ENCODE measurements at places on chromosomes 1 and 21.

DNA sequence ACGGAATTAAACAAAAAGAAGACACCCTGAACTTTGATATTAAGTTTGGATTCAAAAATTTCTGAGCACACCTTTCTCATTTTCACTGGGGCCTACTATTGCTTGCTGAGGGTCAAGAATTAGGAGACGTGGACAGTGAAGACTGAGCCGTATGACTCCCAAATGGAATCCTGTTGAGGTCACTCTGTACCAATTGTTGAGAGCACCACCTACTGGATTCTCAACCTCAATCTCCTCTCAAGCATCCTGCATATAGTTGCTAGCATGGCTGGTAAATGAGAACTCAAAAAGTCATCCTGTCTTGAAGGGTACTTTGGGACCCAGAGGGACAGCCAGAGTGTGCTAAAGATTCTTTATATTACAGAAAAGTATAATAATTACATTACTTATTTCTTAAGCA is 20.2 kb upstream of the MTR start:
- no peak for DNase-seq

GRCh38 chr1:206776229-206776628 is 3.9 kb upstream of the IL10 start:
- no peak for DNase-seq

- DNase-seq = no peak
These were observed 5.4 kb downstream of the NUAK2 start for GRCh38 chr1:205316161-205316566.

- DNase-seq = no peak
These were observed 12.4 kb downstream of the FYB2 start for GRCh38 chr1:56806804-56807203.

GRCh38 chr1:231315887-231316286 is 21.8 kb downstream of the EXOC8 start:
- no peak for DNase-seq

DNA sequence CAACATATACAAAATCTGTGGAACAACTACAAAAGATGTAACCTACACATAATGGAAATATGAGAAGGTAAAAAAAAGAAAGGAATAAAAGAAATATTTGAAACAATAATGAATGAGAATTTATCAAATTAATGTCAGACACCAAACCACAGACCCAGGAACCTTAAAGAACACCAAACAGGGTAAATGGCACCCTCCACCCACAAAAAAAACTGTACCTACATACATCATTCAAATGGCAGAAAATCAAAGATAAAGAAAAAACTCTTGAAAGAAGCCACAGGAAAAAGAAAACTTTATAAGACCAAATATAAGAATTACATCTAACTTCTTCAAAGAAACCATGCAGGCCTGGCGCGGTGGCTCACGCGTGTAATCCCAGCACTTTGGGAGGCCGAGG is 54.0 kb downstream of the IL12RB2 start:
- no peak for DNase-seq

DNA sequence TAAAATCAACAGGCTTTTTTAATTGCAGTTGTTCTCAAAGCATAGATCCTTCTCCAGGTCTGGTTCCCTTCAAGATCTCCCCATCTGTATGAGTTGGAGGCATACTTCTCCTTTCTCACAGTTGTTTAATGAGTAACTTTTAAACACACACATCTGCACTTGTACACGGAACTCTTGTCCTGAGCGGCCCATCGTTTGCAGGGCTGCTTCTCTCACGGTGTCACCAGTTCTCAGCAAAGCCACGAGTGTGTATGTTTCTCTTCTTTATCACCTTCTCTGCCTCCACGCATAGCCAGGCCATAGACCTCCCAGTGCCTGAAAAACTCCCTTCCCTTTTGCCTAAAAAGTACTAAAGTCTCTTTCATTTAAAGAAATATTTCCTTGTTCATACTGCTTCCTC is 68.7 kb upstream of the ROR1 start:
- no peak for DNase-seq

DNA sequence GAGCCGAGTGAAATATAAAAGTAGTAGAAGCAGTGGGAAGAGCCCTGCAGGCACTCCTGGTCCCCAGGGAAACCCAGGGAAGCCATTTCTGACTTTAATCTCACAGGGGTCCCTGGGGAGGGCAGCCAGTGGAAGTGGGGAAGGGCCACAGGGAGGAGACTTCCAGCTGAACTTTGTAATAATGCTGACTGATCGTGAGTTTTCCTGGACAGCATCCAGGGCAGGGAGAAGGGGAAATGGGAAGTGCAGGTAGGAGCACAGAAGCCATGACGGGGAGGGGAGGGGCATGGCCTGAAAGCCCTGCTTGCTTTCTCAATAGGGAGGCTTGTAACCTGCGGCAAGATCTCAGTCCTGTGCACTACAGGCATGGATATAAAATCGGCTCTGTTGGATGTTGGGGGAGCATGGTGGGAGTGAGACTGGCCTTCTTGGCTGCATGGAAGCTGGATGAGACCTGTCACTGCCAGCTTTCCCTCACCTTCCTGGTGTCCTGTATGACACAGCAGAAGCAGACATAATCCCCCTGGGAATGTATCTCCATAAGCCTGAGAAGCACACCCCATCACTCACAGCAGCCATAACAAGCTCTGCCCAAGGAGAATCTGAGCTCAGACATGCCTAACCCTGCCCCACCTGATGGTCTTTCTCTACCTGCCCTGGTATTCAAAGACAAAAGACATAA is 15.1 kb upstream of the MX1 start:
- DNase-seq = no peak

DNA sequence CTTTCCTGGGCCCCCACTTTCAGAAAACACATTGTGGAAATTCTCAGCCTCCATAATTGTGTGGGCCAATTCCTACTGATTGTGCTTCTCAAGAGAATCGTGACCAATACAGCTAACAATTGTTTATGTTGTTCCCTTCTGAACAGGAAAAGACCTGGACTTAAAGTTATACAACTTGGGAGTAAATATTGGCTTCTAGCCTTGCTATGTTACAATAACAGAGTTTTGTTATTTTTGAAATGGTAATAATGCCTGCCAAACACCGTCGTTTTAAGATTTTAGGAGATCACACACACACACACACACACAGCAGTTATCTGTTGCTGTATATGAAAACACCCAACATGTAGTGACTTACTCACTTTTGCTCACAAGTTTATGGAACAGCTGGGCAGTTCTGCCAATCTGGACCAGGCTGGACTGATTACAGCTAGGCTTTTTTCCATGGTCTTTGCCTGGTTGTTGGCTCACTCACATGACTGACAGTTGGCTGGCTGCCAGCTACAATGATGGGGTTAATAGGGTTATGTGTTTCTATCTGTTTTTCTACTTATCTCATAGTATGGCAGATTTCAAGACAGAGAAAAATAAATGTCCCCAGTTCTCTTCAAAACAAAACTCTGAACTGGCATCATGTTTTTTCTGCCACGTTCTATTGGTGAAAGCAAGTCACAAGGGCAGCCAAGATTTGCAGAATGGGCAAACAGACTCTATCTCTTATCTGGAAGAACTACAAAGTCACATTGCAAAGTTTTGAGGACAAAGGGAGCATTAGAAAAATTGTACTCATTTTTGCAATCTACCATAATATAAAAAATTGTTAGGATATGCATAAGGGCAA is 447.5 kb downstream of the NEGR1 start:
- DNase-seq = no peak

DNA sequence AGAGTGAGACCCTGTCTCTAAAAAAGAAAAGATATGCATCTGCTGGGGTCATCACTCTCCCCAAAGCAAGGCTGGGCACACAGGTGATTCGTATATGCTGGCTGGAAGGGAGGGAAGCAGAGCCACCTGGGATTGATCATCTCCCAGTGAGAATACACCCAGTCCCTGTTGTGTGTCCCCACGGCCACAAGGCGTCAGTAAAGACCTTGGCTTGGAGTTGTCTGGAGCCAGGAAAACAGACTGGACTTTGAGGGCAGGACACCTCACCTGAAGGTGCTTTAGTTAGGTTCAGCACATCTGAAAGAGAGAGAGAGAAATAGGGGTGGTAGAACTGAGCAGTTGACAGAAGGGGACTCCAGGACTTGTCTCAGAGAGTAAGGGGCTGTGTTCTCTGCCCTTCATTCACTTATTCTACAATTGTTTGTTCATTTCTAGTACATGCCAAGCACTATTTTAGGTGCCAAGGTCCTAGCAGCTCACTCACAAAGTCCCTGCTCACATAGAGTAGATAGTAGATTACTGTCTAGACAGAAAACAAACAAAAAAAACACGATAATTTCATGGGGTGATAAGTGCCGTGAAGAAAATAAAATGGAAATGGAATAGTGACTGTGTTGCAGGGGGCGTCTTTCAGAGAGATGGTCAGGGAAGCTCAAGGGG is 13.5 kb downstream of the CITED4 start:
- DNase-seq = no peak

GRCh38 chr1:208950206-208950605 is 633.3 kb upstream of the CAMK1G start:
- peak; percentile 82 for DNase-seq

- no peak for DNase-seq
These were observed 31.6 kb downstream of the IFI44 start for GRCh38 chr1:78681265-78681664.

DNA sequence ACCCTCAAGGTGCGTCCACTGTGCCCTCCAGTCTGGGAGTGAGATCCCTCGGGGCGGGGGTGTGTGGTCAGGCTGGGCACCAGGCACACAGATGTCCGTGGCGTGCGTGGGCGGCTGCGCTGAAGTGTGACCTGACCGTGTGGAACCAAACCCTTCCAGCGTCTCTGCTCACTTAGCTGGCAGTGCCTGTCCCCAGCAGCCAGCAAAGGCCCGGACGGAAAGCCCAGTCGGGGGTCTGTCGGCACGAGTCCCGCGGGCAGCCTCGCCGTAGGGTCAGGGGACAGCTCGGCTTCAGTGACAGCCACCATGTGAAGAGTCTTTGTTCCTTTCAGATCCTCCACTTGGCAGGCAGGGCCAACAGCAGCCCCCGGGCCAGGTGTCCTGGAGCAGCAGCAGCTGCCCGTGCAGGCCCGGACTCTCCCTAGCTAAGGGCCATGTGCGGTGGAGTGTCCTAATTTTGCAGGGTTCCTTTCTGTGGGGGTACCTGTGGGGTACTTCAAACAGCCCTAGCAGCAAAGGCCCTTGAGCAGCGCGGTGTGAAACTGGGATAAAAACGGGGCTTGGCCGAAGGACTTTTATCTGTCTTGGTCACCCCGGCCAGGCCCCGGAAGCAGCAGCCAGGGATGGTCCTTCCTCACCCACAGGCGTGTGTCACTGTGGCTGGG is 11.6 kb downstream of the TTLL10 start:
- no peak for DNase-seq

- no peak for DNase-seq
These were observed 5.7 kb downstream of the DOCK7 start for GRCh38 chr1:62682531-62682930.

DNA sequence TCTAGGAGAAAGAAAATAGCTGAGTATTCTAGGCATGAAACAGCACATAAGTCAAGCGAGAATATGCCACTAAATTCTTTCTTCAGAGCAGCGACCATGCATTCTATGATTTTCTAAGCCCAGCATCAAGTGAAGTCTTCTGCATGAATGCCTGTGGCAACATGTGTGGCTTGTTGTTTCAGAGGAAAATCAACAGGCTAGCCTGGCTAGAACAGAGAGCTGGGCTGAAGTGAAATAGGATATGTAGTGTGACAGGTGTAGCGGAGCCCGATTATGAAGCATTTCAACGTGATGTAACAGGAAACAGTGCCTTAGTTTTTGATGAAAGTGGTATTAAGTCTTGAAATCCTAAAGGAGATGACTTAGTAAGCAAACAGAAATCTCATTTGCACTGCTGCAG is 7.0 kb downstream of the CSDE1 start:
- DNase-seq = no peak

DNA sequence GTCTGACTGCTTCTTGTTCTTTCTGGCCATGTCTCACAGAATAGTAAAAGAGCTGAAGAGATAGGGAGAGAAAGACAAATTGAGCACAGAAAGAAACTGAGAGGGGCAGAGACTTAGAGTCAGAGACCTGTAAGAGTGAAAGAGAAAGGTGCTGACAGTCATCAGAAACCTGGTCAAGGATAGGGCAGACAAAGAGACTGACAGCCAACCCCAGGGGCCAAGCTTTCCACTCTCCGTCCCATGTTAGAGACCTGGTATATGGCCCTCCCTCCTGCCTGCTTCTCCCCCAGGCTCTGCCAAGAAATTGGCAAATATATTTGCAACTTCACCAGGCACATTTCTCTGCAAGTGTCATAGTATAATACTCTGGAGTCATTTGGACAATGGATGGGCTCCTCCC is 64.6 kb downstream of the RHBG start:
- no peak for DNase-seq

DNA sequence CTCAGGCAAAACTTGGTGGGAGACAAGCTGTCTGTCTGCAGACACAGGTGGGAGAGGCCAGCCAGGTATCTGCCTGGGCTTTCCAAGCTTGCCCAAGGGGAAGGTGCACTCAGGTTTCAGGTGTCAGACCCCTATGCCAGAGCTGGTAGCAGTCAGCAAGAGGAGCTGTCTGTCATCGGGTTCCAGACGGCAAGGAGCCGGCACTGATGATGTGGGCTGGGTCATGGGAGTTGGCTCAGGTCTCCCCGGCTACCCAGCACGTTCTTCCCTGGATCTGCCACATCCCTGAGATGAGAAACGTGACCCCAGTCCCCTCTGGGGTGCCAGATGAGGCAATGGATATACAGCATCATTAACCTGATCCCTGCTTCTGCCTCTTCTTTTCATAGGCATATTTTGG is 23.0 kb downstream of the TMCC2 start:
- no peak for DNase-seq

- DNase-seq = no peak
These were observed 40.3 kb upstream of the RUNX3 start for GRCh38 chr1:24970399-24970753.

- DNase-seq = no peak
These were observed 250.3 kb downstream of the PTPRC start for GRCh38 chr1:198889101-198889500.

GRCh38 chr1:21491488-21492355 is 17.5 kb upstream of the ALPL start:
- DNase-seq = no peak

GRCh38 chr1:19311503-19311930 is 427 bp downstream of the AKR7A2 start:
- DNase-seq = no peak

- peak; percentile 77 for DNase-seq
These were observed 43.7 kb upstream of the MAB21L3 start for GRCh38 chr1:116067566-116067890.

GRCh38 chr21:31710586-31710985 is 21.3 kb downstream of the SCAF4 start:
- peak; percentile 84 for DNase-seq

GRCh38 chr1:183070923-183071618 is 47.9 kb downstream of the LAMC1 start:
- peak; percentile 84 for DNase-seq

- DNase-seq = no peak
These were observed 59.1 kb downstream of the CHD5 start for GRCh38 chr1:6121021-6121421.
